HFFc6 (cell line): ENCODE measurements at places on chromosomes 1 and 21. TPM values are rescaled to one million over a fixed set of nuclear protein-coding genes. Genes with fewer than 3 reads are reported as not detected.
A peak's percentile ranks its signal among the peaks of the same experiment; 100 is the strongest.

GRCh38 chr1:54979327-54979891 is 1.0 kb upstream of the TMEM61 start:
- no peak for DNase-seq

DNA sequence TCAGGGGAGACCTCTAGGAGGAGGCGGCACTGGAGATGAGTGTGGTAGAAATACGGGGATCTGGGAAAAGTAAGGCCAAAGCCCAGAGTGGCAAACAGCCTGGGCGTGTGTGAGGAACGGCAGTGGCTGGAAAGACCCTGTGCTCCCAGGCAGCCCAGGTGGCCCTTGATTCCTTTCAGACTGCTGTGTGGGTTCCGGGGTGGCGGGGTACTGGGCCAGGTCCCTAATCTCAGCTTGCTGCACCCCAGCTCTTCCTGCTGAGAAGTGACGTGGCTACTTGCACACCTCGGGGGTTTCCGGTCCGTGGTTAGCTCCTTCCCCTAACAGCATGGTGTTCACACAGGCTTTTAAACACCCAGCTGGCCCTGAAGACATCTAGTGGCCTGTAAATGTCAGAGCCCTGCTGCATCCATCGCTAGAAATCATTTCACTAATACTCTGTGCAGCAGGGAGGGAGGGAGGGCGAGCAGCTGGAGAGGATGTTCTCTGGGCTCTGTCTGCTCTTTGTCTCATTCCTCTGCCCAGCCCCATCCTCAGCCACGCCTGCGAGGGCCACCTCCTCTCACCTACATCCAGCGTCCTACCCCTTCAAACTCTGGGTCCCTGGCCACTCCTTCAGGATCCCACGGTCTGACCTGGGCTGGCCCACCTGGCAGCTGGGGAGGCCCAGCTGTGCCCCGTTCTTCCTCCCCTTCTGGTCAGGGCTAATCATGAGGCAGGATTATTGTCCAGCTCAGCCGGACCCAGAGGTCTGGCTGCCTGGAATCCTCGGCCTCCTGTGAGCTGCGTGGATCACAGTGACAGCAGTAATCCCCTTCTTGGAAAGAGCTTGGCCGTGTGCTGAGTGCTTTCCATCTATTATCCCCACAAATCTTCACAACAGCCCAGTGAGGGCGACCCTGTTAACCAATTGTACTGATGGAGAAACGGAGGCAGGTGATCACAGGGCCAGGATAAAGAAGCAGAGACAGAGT is 7.2 kb downstream of the ZDHHC18 start:
- no peak for DNase-seq

DNA sequence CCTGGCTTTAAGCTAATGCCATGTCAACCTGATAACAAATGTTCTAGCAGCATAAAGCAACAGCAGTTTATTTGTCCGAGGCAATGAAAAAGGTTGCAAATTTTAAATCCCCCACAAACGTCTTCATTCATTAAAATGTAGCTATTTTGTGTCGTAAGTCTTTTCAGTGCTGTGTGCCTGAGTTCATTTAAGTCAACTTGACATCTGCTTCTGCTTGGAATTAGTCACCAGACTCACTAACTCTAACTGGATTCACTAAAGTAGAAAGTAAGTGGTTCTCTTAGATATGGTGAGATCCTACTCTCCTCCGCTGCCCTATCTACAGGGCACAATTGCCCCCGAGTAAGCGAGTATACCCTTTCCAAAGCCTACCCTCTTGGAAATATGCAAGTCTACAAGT is 118.4 kb upstream of the CHRM3 start:
- no peak for DNase-seq

GRCh38 chr21:36825658-36826057 is 126.7 kb downstream of the SIM2 start:
- DNase-seq, result no peak

DNA sequence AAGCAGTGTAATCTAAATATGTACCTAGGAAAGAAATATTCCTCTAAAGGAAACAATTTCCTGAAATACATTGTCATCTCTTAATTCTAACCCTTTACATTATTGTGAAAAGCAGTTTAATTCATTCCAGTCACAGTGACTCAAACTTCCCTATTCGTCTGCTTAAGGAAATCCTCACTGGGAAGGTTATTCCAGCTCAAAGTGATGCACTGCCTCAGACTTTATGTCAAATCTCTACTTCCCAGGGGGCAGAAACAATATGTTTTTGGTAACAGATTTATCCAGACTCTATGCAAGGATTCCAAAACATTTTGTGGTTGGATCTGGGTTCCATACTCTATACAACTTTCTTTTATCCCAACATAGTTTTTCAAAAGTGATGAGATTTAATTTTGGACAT is 145.2 kb downstream of the NTMT2 start:
- no peak for DNase-seq

- DNase-seq, result no peak
These were observed 496.9 kb upstream of the CAMK1G start for GRCh38 chr1:209086486-209087192.

DNA sequence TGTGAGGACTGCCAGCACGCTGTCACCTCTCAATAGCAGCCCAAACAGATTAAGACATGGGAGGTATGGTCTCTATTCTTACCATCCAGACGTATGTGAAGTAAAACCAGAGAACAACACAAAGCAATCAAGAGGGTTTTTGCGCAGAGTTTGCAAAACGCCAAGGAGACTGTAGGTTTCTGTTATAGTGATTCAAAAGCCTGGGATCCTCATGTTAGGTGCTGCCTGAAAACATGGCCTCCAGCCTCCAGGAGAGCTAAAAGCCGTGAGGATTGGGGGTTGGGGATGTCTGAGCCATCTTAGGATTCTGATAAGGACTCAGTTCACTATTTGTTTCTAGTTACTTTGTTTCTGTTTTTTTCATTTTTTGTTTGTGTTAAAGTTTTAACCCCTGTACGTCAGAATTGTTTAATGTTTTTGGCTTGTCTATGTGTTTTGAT is 4.2 kb upstream of the CCT8 start:
- no peak for DNase-seq

DNA sequence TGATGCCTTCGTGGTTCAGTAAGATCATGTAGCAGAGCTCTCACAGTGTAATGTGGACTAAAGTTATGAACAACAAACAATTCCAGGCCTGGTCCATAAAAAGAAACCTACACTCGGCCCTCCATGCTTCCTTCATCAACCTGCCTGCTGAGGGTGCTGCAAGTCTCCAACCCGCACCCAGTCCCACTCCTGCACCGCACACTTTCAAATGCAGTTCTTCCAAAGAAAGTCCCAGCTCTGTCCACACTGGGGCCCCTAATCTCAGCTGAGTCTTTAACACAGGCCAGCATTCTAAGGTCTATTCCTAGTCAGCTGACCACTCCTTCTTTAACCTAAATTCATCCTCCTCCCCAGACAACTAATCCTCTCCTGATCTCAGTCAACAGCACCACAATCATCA is 71.5 kb upstream of the NR5A2 start:
- DNase-seq, result no peak

- DNase-seq, result peak; percentile 56
These were observed at the start of gene SYDE2 for GRCh38 chr1:85200463-85201339. TSS of gene SYDE2 (minus strand) at chr1:85201016. CDS start at chr1:85200996, 20 bp downstream.

DNA sequence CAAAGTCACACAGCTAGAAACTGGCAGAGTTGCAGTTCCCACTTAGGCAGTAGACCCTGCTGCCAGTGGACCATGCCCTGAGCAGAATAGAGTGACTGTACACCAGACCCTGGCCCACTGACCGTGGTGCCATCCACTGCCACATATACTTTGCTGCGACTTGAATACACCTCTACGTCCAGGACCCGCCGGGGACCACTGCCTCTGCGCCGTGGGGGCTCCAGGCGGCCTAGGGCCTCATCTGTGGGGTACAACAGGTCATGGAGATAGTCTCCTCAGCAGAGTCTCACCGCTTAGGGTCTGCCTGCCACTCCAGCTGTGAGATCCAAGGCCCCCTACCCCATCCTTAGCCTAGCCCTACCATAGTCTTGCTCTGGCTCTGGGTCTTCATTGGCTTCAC is 1.6 kb downstream of the POMGNT1 start:
- no peak for DNase-seq

ADGRL2 gene
- 1.8 to 11.1 TPM (median 8.8 TPM) in 3 replicates for total RNA-seq

FCGR3B gene
- not detected in 2 replicates for total RNA-seq

CD244 gene
- total RNA-seq, result not detected in 2 replicates
